Bone marrow (tissue), 2 donors: ENCODE measurements at places on chromosomes 4 and X.

GRCh38 chr4:154466336-154466735 lies 25.3 kb downstream of the DCHS2 start:
- DNase-seq: no peak

- DNase-seq: no peak
Observed at GRCh38 chrX:44973420-44973932, 100.5 kb downstream of the KDM6A start.

GRCh38 chr4:133584714-133585113 lies 435.6 kb downstream of the PCDH10 start:
- DNase-seq: no peak

GRCh38 chr4:78057600-78058550 lies 752 bp downstream of the FRAS1 start:
- no peak for DNase-seq

DNA sequence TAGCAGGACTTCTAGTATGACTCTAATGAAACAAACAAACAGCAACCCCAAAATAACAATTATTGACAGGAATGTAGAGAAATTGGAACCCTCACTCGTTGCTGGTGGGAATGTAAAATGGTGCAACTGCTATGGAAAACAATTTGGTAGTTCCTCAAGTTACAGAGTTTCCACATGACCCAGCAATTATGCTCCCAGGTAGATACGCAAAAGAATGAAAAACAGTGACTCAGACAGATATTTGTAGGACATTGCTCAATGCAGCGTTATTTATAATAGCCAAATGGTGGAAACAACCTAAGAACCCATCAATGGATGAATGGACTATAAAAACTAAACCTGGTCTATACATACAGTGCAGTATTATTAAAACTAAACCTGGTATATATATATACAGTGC lies 646.1 kb upstream of the FRG1 start:
- DNase-seq: no peak

GRCh38 chr4:762211-763190 lies 56.9 kb downstream of the PCGF3 start:
- no peak for DNase-seq

GRCh38 chrX:136200466-136200865 lies 50.7 kb downstream of the MAP7D3 start:
- DNase-seq: no peak

DNA sequence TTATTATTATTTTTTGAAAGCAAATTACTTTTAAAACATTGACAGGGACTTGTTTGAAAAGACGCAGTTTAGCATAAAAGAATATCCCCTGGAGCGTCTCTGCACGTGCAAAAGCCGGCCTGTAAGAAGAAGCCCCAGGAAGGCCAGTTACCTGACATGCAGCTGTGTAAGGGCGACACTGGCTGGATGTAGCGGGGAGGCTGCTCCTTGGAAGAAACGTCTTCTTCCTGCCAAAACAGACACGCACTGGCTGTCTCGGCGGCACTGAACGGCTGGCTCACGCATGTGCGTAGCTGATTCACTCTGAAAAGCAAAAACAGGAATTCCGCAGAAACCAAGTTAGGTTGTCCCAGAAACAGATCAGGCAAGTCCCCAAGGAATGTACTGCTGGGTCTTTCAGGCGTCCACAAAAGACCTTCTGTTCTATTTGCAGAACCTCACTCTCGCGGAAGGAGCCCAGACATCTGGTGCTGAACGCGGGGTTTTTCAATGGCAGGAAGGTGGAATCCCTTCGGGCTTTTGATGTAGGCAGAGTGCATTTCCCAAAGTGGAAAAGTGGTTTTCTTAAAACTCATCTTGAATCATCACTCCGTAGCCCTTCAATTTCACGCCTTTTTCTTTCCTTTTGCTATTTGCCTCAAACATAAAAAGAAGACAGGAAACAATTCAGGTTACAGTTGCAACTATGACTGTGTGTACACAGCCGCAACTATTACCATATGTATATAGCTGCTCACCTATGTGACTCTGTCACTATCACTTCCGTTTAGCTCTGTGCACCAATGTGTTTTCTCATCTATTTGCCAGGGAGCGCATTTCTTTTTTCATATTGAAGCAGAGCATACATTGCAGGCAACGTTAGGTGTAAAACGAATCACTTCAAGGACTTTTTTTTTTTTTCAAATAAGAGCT lies 38.1 kb upstream of the ARSH start:
- no peak for DNase-seq

DNA sequence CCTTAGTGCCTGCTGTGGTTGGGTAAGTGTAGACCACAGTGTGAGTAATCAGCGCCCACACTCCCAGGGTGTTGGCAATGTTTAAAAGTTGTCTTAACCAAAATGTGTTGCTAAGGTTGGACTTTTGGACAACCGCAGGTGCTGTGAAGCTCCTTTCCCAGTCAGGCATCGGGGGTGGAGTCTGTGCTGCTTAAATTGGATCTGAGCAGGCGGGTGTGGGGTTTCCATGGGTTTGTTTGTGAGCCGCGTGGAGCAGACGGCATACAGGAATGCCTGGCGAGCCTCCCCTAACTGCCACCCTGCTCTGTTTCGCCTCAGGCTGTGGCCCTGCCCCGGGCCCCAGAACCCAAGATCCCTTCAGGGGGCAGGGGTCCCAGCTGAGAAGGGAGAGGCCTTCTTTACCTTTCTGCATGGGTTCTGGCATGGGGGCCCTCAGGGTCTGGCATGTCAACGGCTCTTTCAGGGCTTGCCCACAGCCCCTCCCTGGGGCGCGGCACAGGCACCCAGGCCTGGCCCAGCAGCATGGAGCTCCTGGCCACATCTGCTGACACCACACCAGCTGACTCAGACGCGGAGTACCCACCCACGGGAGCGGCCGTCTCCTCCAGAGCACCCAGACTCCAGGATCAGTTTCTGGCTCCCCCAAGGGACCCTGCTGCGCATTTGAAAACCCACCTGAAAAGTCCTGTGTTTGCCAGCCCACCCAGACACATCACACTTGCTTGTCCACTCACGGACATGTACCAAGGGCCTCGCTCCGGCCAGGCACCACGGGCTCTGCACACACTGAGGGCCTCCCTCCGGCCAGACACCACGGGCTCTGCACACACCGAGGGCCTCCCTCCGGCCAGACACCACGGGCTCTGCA lies 5.1 kb upstream of the SPON2 start:
- no peak for DNase-seq
